ENCODE measurements at places on chromosomes 3 and 15. TPM values are rescaled to one million over a fixed set of nuclear protein-coding genes. Genes with fewer than 3 reads are reported as not detected.

GRCh38 chr3:114758831-114759699, 388.0 kb downstream of the ZBTB20 start:
- DNase-seq, result no peak

DNA sequence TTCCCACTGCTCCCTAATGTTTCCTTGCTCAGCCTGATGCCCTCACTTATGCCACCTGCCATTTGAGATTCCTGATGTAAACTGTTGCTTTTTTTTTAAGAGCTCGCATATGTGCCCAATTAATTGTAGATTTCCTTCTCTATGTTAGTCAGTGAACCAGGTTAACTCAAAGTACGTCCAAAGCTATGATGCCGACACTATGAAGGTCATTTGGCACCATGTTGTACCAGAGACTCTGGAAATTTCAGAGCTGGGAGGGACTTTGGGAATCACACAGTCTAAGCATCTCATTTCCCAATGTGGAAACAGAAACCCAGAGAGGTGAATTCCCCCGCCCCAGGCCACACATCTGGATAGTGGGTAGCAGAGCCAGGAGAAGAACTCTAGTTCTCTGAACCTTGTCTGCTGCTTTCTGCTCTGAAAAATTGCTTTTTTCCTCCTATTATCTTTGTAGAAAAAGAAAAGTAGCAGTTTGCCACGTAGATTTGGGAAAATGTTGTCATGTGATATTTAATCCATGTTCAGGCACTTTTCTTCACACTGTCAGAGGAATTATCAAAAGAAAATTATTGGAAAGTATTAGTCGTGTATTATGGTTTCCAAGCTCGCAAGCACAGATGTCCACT, 38.5 kb upstream of the TNFAIP8L3 start:
- DNase-seq, result no peak

MUC20 gene
- 17.8 TPM for total RNA-seq

KLHL40 gene
- total RNA-seq, result not detected

SNRPN gene
- total RNA-seq, result 115 TPM

- DNase-seq, result no peak
These were observed 207.1 kb downstream of the GBE1 start for GRCh38 chr3:81554388-81554787.

DNA sequence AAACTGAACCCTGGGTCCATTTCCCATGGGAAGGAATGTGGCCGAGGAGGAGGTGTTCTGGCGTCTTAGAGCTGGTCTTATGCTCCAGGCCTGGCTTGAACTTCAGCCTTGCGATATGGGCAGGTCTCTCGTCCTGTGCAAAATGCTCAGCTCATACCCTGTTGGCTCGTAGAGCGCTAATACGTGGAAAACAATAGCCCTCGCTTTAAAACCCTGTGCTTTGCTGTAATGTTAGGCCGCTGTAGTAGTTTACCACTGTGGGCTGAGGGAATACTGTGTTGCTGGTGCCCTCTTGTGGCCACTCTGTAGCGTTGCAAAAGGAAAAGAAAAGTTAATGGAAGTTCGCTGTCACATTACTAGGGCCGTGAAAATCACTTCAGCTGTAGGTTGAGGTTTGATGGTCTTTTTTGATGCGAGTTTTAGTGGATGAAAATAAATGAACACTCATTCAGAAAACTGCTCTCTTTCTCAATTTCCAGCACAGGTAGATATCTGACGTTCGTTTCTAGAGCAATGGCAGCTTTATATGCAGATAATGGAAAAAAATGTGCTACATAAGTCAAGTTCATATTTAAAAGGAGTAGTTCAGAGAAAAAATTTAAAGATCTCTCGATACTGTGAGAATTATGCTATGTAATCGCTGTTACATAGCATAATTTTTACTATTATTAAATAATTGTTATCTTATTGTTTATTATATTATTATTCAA, 92.9 kb downstream of the MCTP2 start:
- DNase-seq, result no peak

- no peak for DNase-seq
These were observed 894.6 kb downstream of the PLOD2 start for GRCh38 chr3:145266368-145266767.

HESX1 gene
- 1.9 TPM for total RNA-seq

EPHB1 gene
- total RNA-seq, result 4.8 TPM

GRCh38 chr3:151971814-151972579, 98.6 kb downstream of the SUCNR1 start:
- no peak for DNase-seq

- DNase-seq, result no peak
These were observed 636.1 kb upstream of the NAALADL2 start for GRCh38 chr3:174223042-174223441.

DNA sequence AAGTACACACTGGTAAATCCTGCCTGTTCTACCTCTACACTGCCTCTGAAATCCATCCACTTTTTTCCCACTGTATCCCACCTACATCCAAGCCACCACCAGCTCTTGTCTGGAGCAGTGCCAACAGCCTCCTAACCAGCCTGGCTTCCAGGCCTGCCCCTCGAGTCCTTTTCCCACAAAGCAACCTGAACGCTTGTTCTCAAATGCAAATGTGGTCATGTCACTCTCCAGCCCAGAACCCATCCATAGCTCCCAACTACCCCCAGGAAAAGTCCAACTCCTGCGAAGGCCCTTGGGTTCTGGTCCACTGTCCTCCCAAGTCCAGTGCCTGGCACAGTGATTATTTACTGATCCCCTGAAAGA, 83.8 kb downstream of the SEMA5B start:
- DNase-seq, result no peak

DNA sequence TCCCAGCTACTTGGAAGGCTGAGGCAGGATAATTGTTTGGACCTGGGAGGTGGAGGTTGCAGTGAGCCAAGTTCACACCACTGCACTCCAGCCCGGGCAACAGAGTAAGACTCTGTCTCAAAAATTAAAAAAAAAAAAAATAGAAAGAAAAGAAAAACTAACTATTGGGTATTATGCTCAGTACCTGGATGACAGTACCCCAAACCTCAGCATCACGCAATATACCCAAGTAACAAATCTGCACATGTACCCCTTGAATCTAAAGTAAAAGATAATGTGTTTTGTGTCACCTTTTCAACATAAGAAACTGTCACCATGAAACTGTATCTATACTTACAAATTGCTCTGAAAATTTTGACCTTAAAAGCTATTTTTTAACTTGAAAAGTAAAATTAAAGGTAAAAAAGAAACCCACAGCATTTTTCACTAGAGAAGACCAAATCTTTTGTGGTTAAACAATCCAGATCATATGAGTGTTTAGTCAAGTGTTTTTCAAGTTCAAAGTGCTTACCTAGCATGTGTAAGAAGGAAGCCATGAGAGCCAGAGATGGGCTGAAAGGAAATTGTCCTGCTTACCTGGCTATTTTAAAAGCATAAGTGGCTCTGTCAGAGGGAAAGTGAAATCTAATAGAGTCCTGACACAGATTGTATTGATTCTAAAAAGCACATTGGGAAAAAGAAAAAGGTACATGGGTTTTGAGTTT, 50.5 kb downstream of the MYO1E start:
- no peak for DNase-seq

- no peak for DNase-seq
These were observed 146.2 kb upstream of the SEMA6D start for GRCh38 chr15:47570881-47571640.

GRCh38 chr3:128006061-128007032, 45.9 kb upstream of the SEC61A1 start:
- DNase-seq, result peak; percentile 63

LRRC31 gene
- not detected for total RNA-seq

DNA sequence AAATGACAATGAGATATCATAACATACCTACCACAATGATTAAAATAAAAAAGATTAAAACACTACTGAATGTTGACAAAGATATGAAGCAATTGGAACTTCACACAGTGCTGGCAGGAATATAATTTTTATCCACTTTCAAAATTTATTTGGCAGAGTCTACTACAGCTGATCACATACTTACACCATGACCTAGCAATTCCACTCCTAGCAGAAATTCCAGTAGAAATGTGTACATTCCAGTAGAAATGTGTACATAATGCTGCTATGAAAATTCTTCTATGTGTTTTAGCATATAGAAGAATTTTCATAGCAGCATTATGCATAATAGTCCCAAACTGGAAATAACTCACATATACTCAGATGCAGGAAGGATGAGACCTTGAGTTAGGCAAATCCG, 43.5 kb downstream of the IFT57 start:
- no peak for DNase-seq

ADAMTS17 gene
- total RNA-seq, result 4.2 TPM

DNA sequence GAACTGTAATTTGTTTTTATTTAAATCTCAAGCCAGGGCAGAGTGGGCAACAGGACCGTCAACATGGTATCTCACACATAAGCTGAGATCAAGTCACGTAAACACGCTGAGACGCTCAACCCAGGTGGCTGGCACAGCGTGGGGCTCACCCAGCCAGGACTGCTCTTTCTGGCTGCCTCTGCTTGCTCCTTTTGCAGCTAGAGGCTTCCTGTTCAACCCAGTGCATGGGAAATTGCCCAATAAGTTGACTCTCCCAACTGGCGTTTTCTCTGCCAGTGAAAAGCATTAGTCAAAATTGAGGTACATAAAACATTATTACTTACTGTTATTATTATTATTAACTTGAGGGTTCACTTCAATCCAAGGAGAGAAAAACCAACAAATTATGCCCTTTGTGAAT, 398.1 kb downstream of the NR2F2 start:
- DNase-seq, result no peak

GRCh38 chr15:68821190-68821840, 620 bp upstream of the ANP32A start:
- DNase-seq, result no peak

- DNase-seq, result no peak
These were observed 98.6 kb downstream of the MESD start for GRCh38 chr15:80891006-80891405.

DZIP1L gene
- total RNA-seq, result 48.3 TPM

IMPG2 gene
- 0.63 TPM for total RNA-seq

DNA sequence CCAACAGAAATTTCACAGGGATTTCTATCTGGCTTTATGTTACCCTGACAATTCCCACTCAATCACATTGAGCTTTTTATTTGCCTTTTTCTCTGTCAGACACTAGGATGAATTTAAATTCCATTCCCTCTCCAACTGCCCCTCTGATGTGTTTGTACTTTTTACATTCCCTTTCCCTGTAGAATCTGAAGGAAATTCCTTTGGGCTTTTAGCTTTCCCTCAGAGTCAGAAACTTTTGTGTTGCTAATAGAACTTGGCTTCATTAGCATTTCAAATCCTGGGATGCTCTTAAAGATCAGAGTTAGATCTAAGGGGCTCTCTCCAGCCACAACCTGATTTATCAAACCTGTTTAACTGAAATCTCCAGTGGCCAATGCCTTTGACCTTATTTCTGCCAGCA, 7.9 kb upstream of the RARB start:
- no peak for DNase-seq

DNA sequence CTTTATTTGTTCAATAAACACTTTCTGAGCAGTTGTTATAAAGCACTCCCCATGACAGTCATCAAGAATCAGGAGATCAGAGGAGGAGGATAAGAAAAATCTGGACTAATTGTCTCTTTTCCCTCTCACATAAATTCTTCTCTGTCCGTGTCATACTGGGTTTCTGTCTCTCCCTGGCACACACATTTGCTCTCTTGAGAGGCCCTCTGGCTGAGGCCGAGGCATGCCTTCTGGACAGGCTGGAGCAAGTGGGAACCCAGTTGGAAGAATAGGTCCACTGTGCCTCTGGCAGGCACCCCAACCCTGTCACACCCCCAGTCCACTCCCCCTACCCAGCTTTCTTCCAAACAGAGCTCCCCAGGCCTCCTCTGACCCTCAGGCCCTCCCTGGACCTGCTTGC, 315.8 kb downstream of the UACA start:
- DNase-seq, result no peak

Measured in aorta (tissue), 5 donors.